Stimulated activated CD4-positive, alpha-beta T cell treated with anti-CD3 and anti-CD28 coated beads, Interleukin-12 subunit alpha, Interleukin-12 subunit beta, amount 100 ng/mL, for 4 hours (primary cell): ENCODE measurements at places on chromosomes 6 and 20.

GRCh38 chr6:167995731-167996151 lies 1.7 kb upstream of the KIF25 start:
- no peak for DNase-seq

GRCh38 chr6:43833223-43833995 lies 63.4 kb downstream of the VEGFA start:
- no peak for DNase-seq

DNA sequence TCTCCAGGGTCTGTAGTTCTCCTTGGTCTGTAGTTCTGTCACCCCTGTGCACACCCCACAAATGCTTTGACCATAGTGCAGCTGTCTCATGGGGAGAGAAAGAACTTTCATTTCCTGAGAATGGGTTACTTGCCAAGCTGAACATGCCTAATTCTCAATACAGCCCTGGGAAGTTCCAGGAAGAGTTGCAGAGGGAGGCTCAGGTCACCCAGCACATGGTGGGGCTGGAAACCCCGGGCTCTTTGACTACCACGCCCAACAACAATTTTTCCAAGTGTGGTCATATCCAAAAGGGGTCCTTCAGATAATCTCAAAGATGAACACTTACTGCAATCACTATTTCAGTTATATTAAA lies 2.2 kb upstream of the PTPRA start:
- DNase-seq = no peak

GRCh38 chr20:49400904-49401303 lies 81.6 kb downstream of the KCNB1 start:
- DNase-seq = no peak

- DNase-seq = no peak
These were observed 3.6 kb downstream of the GABRR2 start for GRCh38 chr6:89311530-89311852.

DNA sequence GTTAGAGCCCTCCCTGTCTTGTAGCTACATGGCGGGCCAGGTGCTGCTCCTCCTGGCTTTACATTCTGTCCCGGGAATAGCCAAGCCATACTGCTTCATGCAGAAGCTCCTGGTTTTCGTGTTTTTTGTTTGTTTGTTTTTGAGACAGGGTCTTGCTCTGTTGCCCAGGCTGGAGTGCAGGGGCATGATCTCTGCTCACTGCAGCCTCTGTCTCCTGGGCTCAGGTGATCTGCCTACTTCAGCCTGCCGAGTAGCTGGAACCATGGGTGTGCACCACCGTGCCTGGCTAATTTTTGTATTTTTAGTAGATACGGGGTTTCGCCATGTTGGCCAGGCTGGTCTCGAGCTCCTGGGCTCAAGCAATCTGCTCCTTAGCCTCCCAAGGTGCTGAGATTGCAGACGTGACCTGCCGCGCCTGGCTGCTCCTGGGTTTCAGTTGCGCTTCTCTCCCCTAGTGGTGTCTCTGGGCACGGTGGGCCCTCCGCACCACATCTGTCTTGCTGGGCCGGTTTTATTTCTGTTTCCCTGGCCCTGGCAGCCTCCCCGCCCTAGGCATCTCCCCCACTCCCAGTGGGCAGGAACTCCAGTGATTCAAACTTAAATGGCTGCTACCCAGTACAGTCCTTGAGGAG lies 12.9 kb downstream of the CDYL start:
- no peak for DNase-seq

GRCh38 chr6:167481307-167481926 lies 156.5 kb downstream of the TTLL2 start:
- DNase-seq = no peak

GRCh38 chr6:29559524-29560287 lies at the start of gene UBD:
UBD (minus strand) TSS chr6:29559732; CDS start chr6:29559701, 31 bp downstream.
- no peak for DNase-seq

DNA sequence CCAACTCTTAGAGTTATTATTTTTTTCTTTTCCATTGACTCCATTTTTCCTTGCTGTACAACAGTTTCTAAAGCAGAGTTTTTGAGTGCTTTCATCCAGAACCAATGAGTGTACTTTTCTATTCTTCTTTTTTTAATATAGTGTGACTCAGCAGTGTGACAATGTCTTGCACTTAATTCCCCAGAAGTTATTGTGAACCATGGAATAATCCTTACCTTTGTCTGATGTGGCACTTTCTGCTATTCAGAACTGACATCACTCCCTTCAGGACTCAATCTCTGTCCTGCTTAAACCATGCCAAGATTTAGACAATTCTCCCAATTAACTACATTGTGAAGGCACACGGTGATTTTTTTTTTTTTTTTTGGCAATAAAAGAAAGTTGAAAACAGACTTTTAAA lies 41.5 kb downstream of the GRIK2 start:
- no peak for DNase-seq

- DNase-seq = no peak
These were observed 261.5 kb downstream of the EYA4 start for GRCh38 chr6:133502441-133503335.

DNA sequence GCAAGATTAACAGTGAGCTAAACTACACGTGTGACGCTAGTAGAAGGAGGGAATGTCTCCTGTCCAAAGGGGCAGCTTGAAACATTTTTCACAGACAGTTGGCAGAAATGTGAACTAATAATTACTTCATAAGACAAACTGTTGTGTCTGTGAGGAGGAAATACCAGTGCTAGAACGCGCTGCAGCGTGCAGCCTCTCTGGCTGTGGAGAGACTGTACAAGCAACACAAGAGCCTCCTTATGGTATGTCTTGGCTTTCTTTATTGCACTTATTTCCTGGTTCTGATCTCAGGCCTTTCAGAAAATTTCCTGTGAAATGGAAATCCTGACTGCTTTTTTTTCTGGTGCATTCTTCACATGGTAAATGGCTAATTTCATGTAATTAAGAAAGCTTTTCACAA lies 25.3 kb upstream of the TIAM2 start:
- DNase-seq = no peak

DNA sequence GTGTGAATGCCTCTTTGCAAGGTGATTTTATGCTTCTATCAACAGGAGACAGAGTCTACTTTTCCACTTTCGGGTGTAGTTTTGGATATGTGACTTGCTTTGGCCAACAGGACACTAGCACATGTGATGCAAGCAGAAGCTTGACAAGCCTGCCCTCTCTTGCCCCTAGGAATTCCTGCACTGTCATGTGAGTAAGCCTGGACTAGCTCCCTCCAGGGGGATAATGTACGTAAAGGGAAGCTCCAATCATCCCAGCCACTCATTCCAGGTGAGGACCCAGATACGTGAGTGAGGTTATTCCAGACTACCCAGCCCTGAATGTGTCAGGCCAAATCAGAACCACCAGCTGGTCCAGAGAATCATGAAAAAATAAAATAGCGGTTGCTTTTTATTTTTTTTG lies 33.3 kb downstream of the BEND3 start:
- DNase-seq = no peak

DNA sequence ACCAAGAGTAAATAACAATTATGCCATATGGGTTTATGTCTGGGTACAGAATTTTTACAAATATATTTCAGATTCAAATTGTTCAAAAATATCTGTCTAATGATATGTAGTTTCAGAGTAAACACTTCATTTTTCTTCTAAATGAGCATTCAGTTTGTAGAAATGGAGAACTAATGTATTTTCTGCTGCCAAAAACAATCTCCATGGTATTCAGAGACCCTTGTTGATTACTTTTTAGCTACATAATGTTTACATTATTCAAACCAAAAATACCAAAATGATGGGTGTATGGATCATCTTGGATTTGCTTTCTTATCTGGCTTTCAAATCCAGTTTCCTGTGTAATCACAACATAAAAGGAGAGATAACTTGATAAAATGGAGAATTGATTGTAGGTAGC lies 576.0 kb upstream of the CDH4 start:
- no peak for DNase-seq

GRCh38 chr20:25248786-25249172 lies 894 bp downstream of the PYGB start:
- no peak for DNase-seq

GRCh38 chr6:170269846-170270541 lies 20.9 kb downstream of the DLL1 start:
- DNase-seq = no peak

- DNase-seq = no peak
These were observed 3.9 kb downstream of the EPM2A start for GRCh38 chr6:145731447-145731846.

- no peak for DNase-seq
These were observed 619 bp downstream of the DAAM2 start for GRCh38 chr6:39792540-39793450.

DNA sequence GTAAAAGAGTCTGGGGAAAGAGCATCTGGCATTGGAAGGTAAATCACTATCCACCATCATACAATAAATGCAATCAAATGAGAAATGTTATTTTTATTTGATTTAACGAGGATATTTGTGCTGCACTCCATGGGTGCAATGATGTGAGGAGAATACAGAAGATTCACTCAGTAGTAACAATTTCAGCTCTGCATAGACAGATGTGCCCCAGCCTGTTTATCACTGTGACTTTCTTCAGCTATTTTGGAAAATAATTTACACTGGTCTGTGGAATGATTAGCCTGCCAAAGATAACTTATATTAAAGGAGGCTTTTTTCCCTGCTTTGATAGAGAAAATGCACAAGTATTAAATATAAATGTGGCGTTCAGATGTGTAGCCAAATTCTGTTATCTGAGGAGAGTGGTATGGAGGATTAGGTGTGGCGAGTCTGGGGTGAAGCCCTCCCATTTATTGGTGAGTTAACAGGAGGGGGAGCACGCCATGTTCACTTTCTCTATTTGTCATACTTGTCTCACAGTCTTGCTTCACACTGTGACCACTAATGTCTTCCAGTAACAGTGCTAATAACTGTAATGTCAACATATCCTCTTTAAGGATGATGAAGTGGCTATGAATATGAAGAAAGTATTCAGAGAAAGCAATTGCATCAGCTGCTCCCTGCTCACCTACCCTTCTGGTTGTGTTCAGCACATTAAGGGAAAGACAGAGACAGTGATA lies 645.6 kb downstream of the MMUT start:
- DNase-seq = no peak

DNA sequence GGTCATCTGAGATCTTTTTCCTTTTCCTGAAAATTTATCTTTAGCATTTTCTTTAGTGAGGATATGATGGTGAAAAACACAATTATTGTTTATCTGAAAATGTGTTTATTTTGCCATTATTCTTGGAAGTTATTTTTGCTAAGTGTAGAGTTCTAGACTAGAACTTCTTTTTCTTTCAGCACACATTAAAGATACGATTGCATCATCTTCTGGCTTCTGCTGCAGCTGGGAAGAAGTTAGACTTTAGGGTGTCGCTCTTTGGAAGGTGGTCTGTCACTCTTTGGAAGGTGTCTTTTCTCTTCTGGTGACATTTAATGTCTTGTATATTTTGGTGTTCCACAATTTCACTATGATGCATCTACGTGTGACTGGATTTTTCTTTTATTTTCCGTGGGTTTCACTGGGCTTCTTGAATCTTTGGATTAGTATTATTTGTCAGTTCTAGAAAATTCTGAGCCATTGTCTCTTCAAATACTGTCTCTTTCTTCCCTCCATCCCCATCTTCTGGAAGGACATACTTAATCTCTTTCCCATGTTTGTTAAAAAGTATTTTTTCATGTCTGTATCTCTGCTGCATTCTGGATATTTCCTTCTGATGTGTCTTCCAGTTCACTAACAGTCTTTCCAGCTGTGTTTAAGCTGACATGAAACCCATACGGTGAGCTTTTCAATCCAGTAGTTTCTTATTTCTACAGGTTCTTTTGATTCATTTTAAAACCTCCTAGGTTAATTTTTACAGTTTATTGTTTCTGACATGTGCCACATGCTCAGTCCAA lies 81.0 kb downstream of the AGPAT4 start:
- no peak for DNase-seq

DNA sequence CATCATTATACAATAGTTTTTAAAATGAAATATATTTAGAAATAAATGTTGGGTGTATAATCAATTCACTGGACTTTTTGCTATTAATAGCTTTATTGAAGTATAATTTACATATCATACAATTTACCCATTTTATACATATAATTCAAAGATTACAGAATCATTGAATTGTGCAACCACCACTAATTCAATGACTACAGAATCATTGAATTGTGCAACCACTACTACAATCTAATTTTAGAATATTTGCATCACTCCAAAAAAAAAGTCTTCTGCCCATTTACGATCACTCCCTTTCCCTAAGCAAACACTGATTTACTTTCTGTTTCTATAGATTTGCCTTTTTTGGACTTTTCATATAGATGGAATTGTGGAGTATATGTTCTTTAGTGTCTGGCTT lies 35.1 kb upstream of the RIMS1 start:
- DNase-seq = no peak

GRCh38 chr6:12324099-12324498 lies 33.9 kb downstream of the EDN1 start:
- no peak for DNase-seq

- no peak for DNase-seq
These were observed 612 bp downstream of the ADAT2 start for GRCh38 chr6:143449714-143450452.

DNA sequence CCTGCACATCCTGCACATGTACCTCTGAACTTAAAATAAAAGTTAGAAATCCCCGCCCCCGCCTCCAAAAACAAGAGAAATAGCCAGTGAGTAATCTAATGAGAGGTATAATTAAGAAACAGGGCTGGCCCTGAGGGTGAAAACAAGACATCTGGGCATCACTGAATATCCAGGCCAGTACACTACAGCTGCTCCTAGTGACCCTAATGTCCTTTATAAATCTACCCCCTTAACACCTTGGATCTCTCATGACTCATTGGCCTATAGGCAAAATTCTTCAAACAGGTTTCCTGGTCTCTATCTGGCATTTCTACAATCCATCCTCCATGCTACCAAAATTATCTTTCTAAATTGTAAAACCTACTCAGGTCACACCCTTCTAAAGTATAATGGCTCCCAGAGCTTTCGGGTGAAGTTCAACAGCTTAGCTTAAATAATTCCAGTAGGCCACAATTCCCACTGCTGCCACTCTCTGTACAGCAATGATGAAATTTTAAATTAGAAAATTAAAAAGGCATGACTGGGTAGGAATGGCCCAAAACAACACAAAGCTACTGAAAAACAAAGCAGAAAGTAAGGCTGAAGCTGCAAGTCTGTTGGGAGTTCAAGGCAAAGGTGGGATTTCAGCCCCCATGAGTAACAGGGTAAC lies 260.9 kb downstream of the GMDS start:
- no peak for DNase-seq

DNA sequence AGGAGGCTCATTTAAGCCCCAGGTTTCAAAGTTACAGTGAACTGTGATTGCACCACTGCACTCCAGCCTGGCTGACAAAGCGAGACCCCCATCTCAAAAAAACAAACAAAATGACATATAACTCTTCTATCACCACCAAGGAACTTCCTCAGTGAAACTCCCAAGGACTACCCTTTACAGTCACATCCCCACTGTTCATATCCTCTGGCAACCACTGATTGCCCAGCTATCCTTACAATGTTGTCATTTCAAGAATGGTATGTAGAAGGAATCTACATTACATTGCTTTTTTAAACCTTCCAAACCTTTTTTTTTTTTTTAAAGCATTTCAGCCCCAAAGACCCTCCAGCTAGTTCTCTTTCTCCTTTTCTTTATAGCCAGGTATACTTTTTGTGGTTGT lies 123.1 kb upstream of the CARMIL1 start:
- no peak for DNase-seq

GRCh38 chr6:34246563-34247391 lies 2.0 kb downstream of the SMIM29 start:
- peak; percentile 58 for DNase-seq
